ENCODE measurements at places on chromosomes 12 and 14. TPM values are rescaled to one million over a fixed set of nuclear protein-coding genes. Genes with fewer than 3 reads are reported as not detected.

The PIK3C2G gene
- polyA plus RNA-seq = 13.4 TPM

- no peak for DNase-seq
Measured at GRCh38 chr12:54040148-54040494, 7.3 kb downstream of the HOXC5 start.

GRCh38 chr12:48803675-48804074 is 14.6 kb upstream of the CACNB3 start:
- no peak for DNase-seq

The ARHGEF40 gene
- 83.3 TPM for polyA plus RNA-seq

The RASSF9 gene
- 20.2 TPM for polyA plus RNA-seq

GRCh38 chr14:102222009-102222575 is 82.4 kb downstream of the WDR20 start:
- DNase-seq = no peak

- no peak for DNase-seq
Measured at GRCh38 chr14:99686557-99687283, 2.6 kb downstream of the CYP46A1 start.

All from right lung (tissue), 10 donors.